ENCODE measurements at places on chromosomes 12 and 14. TPM values are rescaled to one million over a fixed set of nuclear protein-coding genes. Genes with fewer than 3 reads are reported as not detected.

Gene PLEKHG7
- not detected for total RNA-seq

Gene SLC17A8
- not detected for total RNA-seq

Gene CTSG
- not detected for total RNA-seq

Gene RBP5
- not detected for total RNA-seq

Gene TSPAN8
- total RNA-seq: not detected

Gene EPYC
- not detected for total RNA-seq

Gene MYRFL
- total RNA-seq: not detected

Gene AVPR1A
- total RNA-seq: not detected

Gene FSCB
- total RNA-seq: not detected

Gene LIN7A
- under 0.01 TPM for total RNA-seq

Gene KRT82
- total RNA-seq: not detected

Gene PDE6H
- not detected for total RNA-seq

Gene SERPINA4
- total RNA-seq: not detected

Gene POTEM
- 1.9 TPM for total RNA-seq

Gene FAR2
- 14.8 TPM for total RNA-seq

Gene CDKN3
- 32.3 TPM for total RNA-seq

Gene WSCD2
- not detected for total RNA-seq

Gene NKX2-1
- 0.11 TPM for total RNA-seq

Gene KRT75
- not detected for total RNA-seq

Gene PPP1R36
- total RNA-seq: not detected

Gene GLI1
- 0.30 TPM for total RNA-seq

Gene LRTM2
- total RNA-seq: not detected

Gene ALX1
- total RNA-seq: 9.7 TPM

Gene TAS2R30
- total RNA-seq: 3.0 TPM

Gene RERG
- 0.05 TPM for total RNA-seq

Gene NFATC4
- total RNA-seq: 12.2 TPM

Gene OTX2
- not detected for total RNA-seq

Gene VDR
- total RNA-seq: 10.1 TPM

Gene RPAP3
- total RNA-seq: 22.6 TPM

Gene KRT2
- not detected for total RNA-seq

Gene KLHL33
- total RNA-seq: 0.05 TPM

Gene GLIPR1L1
- total RNA-seq: not detected

Gene C12orf75
- total RNA-seq: 64.4 TPM

Gene SYNDIG1L
- 0.03 TPM for total RNA-seq

Gene BAZ1A
- 17.6 TPM for total RNA-seq

All from A375 (cell line).